ENCODE measurements at places on chromosomes 3 and 15.
A peak's percentile ranks its signal among the peaks of the same experiment; 100 is the strongest.

DNA sequence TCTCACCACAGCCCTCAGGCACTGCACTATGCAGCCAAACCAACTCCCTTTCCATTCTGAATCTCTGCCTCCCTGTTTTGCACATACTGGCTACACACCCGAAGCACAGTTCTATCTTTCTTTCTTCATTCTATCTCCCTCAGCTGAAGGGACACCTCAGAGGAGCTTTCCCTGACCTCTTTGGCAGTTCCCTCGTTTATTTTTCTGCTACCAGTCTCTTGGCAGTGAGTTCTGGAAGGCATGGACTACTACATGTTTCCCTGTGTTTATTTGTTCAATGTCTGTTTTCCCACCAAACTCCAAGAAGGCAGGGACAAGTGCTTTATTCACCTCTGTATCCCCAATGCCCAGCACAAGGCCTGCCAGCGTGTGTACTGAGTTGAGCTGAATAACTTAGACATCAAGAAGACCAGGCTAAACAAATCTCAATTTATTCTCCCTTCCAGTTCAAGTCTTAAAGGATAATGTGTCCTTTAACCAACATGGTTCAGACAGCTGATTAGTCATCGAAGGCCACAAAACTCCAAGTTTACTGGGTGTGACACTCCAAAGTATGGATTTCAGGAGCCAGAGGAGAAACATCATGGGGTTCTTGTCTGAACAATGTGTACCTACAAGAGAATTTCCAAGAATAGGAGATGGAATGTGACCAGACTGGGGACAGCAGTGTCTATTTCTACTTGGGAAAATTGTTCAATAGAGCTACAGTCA, 260.1 kb upstream of the CTNNB1 start:
- DNase-seq: no peak

DNA sequence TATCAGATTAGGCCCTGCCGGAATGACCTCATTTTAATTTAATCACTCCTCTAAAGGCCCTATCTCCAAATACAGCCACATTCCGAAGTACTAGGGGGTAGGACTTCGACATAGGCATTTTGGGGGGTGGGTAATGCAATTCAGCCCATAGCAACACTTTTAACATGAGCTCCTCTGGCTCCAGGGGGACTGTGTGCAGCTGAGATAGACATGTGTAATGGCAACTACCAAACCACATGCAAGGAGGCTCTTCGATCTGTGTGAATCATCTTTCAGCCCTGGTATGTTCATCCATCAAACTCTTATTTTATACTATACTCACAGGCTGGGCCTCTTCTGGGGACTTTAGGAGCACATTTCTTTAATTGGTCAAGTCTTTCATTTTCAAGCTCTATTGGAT, 57.4 kb upstream of the PPARG start:
- DNase-seq: no peak

GRCh38 chr3:170632780-170633179, 46.9 kb upstream of the SLC7A14 start:
- DNase-seq: no peak

GRCh38 chr15:49415638-49416037, 7.4 kb upstream of the FGF7 start:
- DNase-seq: no peak

DNA sequence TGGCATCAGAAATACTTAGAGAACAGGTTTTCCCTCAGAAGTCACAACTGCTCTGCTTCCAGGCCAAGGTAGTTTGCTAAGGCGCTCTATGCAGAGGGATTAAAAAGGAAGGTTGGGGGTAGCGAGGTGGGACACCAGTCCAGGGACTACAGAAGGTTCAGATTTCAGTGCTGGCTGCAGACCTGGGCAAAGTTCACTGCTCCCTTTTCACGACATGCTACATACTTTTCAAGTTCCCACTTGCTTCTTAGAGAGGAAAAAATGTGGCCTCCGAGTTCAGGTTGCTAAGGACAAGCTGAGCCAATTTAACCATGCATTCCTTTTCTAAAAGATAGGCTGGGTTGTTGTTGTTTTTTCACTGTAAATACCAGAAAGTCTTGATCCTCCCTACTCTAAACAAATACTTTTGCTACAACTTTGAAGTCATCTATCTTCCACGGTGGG, 158.6 kb upstream of the NR2F2 start:
- DNase-seq: no peak

DNA sequence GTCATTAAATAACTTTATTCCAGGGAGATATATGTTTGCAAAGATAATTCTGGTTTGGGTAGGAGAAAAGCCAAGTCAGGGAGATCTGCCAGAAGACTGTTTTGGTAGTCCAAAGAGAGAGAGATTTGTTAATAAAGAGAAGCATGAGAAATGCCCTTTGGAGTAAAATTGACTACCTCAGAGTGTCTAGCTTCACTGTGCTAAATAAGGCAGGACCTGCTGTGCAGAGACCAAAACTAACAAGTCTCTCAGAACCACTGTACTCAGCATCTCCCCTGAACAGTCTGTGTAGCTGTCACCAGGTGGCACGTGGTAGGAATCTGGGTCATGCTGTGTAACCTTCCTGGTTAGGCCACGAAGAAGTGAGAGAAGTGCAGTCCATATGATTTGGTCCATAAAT, 31.6 kb upstream of the SLC35G2 start:
- DNase-seq: peak; percentile 6

Data from T-helper 9 cell (primary cell).